ENCODE measurements at places on chromosomes 6 and 20.

- DNase-seq: no peak
Observed at GRCh38 chr6:69775585-69775849, 21.3 kb downstream of the LMBRD1 start.

DNA sequence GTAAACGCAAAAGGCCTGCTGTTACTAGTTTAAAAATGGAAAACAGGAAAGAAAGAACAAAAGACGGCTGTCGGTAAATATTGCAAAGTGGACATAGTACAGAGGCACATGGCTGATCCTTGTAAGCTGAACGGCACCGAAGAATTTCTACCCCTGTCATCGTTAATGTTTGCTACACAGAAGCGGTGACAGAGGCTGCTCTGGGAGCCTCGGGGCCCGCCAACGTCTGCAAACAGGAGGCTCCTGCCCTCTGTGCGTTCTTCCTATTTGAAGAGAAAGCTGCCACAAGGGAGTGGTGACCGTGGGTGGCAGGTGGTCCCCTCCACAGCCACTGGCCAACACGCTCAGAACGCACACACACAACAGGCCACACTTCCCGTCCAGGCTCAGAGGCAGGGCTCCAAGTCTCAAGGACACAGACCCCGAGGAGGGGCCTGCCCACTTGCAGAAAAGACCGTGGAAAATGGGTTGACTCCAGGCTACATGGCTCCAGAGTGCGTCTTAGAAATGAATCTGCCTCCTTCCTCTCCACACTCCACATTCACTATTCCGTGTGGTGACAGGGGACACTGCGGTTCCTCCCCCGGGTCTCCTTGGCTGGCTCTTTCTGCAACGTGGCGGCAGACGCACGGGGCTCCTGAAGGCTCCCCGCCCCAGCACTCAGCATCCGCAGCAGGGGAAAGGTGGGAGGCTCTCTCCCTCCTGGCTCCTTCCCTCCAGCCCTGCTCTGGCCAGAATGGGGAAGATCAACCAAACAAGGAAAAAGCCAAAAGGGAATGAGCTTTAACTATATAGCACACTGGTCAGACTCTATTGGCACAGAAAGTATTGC, 64.5 kb downstream of the GMPR start:
- peak; percentile 18 for DNase-seq

GRCh38 chr6:139472351-139473015, 98.0 kb upstream of the CITED2 start:
- DNase-seq: no peak

DNA sequence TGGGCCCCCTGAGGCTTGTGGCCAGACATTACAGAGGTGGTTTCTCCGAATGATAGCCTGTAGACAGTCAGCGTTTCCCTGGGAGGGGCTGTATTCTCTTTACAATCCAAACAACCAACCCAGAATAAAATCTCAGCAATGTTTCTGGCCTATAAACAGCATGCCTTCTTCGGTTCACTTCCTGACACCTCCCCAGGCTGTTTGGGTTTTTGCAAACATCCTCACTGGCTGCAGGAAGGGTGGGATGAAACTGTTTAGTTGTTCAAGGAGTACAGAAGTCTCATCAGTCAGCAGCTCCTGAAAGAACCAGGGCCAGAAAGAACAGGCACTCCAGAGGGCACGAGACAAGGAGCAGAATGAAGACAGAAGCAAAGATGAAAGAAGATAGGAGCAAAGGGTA, 350.0 kb downstream of the QKI start:
- no peak for DNase-seq

- no peak for DNase-seq
Observed at GRCh38 chr6:35310265-35310831, 12.7 kb downstream of the DEF6 start.

DNA sequence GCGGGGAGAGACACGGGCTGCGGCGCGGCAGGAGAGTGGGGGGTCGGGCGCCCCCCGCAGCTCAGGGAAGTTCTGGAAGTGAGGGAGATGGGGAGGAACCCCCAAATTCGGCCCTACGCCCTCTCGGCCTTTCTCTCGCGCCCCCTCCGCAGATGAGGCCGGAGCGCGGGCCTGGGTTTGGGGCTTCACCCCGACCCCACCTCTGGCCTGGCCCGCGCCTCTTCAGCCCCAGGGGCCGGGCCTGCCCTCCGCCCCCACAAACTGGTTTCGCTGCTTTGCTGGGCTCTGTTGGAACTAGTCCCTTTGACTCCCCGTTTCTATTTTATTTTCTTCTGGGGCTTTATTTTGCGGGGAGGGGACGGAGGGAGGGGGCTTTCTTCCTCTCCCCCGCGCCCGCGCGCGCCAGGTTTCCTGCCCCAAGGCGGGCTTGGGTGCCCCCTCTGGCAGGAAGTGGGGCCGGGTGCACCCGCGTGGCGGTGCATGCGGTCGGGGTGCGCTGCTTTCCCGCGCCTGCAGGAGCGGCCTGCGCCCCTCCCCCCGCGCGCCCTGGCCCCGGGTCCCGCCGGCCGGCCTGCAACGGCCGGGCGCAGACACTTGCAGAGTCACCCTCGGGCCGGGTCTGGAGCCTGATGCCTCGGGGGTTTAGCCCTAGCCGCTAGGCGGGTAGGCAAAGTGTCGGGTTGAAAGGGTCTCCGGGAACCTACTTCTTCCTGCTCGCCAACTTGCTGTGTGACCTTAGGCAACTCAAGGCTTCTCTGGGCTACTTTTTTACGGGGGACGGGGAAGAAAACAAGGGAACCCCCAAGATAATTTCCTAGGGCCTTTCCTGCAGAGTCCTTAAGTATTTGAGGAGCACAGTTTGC, 1.3 kb downstream of the HMGA1 start:
- no peak for DNase-seq

- no peak for DNase-seq
Observed at GRCh38 chr6:117515326-117515725, 32.9 kb downstream of the DCBLD1 start.

DNA sequence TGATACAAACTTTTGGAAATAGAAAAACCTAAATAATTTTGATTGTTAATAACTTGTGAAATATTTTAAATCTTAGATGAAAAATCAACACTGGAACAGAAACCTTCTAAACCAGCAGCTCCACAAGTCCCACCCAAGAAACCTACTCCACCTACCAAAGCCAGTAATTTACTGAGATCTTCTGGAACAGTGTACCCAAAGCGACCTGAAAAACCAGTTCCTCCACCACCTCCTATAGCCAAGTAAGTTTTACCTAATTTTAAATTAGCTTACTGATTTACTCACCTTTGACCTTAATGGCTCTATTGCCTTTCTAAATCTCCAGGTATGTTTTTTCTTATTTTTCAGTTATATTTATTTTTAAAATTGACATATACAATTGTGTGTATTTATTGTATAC, 102.6 kb upstream of the ADGRF4 start:
- no peak for DNase-seq

DNA sequence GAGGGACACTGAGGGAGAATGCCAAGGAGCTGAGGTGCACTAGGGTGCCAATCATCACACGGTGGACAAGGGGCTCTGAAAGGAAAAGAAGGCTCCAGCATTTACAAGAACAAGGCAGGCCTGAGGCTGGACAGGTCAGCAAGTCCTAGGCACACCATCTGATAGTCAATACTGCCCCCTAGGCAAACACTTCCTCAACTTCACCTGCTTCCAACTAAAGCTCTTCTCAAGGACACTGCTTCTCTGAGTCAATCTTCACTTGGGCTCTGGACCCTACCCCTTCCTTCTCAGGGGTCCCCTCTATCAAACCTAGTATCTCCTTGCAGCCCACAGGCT, 37.7 kb upstream of the SLC4A11 start:
- peak; percentile 1 for DNase-seq

- DNase-seq: peak; percentile 12
Observed at GRCh38 chr20:34553366-34553867, 5.1 kb upstream of the MAP1LC3A start.

DNA sequence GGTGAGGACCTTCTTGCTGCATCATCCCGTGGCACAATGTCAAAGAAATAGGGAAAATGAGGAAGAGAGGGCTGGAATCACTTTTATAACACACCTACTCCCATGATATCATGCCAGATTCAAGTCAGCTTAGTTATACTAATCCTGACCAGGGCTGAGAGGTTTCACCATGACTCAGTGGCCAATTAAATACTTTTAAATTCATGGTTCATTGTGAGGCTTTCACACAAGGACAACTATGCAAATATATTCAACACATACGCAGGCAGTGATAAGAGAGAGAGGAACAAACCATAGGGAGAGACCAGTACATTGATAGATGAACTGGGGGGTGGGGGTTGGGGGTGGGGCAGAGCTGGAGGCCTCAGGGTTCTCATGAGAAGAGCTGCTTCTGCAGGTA, 313.1 kb downstream of the LRFN2 start:
- no peak for DNase-seq

DNA sequence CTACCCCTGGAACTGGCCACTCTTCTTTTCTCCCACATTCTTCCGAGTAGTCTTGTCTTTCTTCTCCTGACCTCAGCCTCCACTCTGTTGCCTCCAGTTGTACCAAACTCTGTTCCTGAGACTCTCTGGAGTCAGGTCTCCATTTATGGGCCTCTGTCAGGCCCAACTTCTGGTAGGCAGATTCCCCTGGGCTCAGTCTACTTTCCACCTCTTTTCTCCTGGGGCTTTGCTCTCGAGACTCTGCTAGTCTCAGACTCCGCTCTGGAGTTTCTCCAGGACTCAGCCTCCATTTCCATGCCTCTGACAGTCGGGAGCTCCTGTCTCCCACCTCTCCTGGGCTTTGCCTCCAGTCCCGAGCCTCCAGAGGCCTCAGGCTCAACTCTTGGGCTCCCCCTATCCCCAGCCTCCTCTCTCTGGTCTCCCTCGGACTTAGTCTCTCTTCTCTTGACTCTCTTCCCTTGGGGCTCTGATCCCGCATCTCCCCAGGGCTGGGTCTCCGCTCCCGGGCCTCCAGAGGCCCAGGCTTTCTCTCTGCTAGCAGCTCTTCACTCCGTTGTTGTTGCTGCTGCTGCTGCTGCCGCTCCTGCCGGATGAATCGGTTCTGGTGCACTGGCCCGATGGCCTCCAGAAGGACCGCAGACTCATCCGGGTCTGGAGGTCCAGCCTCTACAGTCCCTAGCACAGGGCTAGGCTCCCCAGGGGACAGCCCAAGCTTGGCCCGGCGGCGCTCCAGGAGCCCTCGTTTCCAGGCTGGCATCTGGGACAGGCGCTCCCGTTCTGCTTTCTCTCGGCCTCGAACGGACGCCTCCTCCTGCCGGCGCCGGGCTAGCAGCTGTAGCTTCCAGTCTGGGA, 1.1 kb downstream of the PPP1R18 start:
- DNase-seq: no peak

GRCh38 chr6:162644153-162644552, 83.4 kb downstream of the PRKN start:
- no peak for DNase-seq

DNA sequence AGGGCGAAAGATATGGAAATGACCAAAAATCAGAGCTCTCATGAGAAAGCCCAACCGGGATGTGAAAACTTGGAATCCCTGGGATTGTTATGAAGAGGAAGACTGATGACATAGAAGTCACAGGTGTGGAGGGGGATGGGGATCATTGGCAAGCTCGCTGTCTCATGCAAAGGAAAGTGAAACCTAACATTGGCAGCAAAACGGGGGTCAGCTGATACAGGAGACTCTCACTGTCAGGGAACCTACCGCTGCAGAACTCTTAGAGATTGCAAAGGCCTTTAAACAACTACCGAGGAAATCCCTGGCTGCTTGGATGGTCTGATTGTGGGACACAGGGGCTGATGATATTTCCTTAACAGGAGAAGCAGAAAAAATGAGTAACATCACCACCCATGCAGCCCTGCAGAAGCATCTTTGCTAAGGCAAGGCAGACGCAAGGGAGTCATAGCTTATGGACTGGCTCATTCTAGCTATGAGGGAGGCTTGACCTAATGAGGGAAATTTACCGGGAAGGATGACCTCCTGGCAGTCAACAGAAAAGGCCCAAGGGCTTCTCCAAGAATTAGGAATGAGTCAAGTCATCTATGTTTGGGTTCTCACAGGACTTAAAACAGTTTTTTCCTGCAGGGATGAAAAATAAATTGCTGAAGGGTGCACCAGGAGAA, 7.0 kb downstream of the MUC21 start:
- no peak for DNase-seq

- no peak for DNase-seq
Observed at GRCh38 chr20:48818481-48818987, 9.3 kb downstream of the PREX1 start.

DNA sequence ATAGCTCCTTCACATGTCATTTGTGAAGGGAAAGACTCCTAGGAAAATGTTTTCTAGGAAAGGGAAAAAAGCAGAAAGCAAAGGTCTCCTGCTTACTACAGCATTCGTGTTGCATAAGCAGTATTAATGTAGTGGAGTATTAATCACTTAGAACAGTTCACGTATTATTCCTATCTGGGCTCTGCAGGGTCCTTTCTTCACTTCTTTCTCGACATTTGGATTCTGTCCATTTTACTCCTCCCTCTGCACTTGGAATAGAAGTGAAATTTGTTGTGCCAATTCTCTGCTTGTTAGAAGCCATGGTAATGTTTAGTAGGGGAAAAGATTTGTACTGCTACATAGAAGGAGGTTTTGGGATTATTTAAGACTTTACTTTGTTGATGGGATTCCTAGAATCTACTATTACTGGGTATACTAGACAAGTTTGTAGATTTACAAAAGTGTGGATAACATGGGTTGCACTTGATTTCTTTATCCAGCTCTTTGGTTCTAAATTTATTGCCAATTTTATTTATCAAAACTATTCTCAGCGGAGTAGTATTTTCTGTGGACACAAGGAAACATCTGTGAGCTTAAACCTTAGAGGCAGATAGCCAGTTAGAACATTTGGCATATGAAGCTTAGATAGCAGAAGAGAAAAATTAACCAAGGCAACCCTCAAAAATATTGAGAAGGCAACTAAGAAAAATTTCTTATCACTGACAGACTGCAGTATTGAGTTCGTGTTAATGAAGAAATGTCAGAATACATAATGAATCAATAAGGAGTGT, 108.4 kb upstream of the ESR1 start:
- DNase-seq: no peak

- DNase-seq: no peak
Observed at GRCh38 chr20:1893721-1894470, 1.3 kb upstream of the SIRPA start.

- peak; percentile 7 for DNase-seq
Observed at GRCh38 chr6:56510984-56511531, 131.6 kb downstream of the DST start.

DNA sequence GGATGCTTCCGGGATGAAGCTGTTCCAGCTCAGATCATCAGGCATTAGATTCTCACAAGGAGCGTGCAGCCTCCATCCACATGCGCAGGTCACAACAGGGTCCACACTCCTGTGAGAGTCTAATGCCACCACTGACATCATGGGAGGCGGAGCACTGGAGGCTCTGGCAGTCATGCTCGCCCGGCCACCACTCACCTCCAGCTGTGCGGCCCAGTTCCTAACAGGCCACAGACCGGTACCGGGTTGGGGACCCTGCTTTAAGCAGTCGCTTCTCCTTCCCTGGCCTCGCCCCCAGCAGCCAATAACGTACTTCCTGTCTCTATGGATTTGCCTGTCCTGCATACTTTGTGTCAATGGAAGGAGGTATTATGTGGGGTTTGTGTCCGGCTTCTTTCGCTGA, 236.8 kb downstream of the TAF4 start:
- no peak for DNase-seq

- no peak for DNase-seq
Observed at GRCh38 chr6:87738744-87739143, 36.7 kb upstream of the AKIRIN2 start.

Measured in NCI-H774 (cell line).